ENCODE measurements at places on chromosomes 13 and 19.

GRCh38 chr19:56176881-56177280 lies 1.1 kb downstream of the GALP start:
- no peak for DNase-seq

- no peak for DNase-seq
These were observed 1.8 kb downstream of the PCDH17 start for GRCh38 chr13:57633141-57633949.

- DNase-seq, result peak; percentile 33
These were observed 17.9 kb downstream of the ALG5 start for GRCh38 chr13:36981156-36981743.

DNA sequence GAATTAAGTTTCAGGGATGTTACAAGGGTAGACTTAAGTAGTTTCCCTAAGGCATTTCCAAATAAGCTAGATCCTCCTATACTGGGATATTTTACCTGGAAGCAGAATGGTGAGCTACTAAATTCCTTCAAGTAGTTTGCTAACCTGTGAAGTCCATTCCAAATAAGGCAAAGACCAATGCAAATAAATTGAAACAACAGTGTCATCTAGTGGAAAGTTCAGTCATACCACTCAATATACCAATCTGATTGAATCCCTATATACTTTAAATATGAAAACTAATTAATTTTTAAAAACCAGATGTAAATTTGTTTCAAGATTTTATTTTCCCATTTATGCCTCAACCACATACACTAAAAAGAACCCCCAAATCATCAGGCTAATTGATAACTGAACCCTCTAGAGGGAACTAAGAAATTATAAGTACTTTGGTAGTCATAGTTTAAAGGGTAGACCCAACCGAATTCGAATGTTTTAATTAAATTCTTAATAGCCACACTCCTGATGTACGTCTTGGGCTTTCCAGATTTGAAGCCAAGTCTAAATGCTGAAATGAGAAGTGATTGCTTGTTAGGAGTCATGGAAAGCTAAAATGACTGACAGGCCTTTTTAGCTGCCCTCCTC lies 223.7 kb downstream of the TBC1D4 start:
- peak; percentile 38 for DNase-seq

Measured in COR-L47 (cell line).